Left ventricle myocardium inferior (tissue), 1 donor: ENCODE measurements at places on chromosomes 3 and 15.

DNA sequence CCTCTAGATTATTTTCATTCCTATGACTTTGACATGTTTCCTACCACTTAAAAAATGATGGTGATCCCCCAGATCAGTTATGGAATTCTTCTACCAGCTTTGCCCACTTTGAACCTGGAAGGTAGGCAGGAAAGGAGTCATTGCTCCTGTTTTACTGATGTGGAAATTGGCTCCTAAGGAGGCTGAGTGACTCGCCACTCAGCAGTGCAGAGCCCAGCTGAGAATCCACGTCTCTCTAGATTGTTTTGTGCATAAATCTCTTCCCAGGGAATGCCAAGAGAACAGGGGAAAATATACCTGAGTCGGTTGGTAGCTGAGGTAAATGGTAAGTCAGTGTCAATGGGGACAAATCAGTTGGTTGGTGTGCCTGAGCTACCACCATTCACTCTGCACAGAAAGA lies 4.7 kb downstream of the LTF start:
- DNase-seq: no peak

DNA sequence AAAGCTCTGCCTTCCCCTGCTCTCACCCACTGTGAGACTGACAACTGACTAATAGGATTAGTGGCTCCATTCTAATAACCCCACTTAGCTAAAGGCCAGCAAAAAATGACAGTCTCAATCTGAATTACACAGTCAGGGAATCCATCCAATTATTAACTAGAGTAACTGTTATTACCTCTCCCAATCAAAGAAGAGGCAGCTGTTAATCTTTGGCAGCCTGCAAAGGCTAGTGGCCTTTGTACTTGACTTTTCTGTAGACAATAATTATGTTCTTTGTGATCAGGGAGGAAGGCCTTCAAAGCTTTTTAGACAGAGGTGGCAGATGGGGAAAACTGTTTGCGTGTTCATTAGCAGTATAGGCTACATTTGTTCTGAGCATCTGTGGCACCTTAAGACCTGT lies 177.7 kb downstream of the ISL2 start:
- DNase-seq: no peak

- DNase-seq: no peak
These were observed 35.7 kb downstream of the PYGO1 start for GRCh38 chr15:55552451-55552850.

DNA sequence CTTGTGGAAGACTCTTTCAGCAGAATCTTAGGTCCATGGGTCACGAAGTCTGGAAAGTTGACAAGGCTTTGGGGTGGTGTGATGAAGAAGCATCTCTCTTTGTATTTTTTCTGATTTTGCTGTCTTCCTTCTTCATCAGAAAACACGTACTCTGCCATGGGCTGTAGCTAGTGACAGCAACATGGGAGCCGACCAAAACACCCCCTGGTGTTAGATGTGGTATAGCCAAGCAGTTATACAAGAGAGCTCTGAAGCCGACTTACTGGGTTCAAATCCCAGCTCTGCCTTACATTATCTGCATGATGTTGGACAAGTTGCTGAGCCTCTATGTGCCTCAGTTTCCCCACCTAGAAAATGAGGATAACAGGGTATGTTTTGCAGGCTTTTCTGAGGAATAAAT lies 32.9 kb upstream of the LYZL4 start:
- DNase-seq: no peak

- no peak for DNase-seq
These were observed 140.1 kb upstream of the ZBTB20 start for GRCh38 chr3:115287198-115287597.

DNA sequence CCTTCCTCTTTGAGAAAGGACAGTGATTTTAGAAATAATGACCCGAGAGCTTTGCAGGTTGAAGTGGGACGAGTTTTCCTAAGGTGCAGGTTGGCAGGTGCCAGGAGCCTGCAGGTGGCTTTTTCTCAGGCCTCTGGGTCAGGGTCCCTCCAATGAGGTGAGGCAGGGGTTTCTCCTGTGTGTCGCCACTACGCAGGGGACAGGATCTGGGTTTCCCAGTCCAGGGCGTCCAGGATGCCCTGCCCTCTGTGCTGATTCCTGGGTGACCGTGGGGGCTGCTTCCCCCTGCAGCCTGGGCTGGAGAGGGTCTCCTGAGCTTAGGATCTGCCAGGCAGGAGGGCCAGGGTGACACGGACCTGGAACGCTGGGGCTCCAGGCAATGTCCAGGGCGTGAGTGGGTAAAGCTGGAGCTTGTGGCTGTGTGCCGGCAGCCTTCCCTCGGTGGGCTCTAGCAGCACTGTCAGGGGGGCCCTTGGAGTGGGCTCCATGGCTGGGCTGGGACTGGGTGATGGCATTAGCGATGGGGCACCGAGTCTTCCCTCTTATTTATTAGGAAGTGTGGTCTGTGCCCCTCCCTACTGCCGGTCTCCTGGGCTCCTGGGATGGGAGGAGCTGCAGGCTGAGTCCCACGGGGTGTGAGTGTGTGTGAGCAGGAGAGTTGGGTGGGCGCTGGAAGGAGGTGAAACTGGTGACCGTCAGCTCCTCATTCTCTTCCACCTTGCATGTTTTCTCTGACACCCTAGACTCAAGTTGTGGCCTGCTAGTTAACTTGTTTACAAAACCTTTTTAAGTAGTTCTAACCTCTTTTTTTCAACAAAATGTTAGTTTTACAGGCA lies 1.8 kb downstream of the APBA2 start:
- no peak for DNase-seq

DNA sequence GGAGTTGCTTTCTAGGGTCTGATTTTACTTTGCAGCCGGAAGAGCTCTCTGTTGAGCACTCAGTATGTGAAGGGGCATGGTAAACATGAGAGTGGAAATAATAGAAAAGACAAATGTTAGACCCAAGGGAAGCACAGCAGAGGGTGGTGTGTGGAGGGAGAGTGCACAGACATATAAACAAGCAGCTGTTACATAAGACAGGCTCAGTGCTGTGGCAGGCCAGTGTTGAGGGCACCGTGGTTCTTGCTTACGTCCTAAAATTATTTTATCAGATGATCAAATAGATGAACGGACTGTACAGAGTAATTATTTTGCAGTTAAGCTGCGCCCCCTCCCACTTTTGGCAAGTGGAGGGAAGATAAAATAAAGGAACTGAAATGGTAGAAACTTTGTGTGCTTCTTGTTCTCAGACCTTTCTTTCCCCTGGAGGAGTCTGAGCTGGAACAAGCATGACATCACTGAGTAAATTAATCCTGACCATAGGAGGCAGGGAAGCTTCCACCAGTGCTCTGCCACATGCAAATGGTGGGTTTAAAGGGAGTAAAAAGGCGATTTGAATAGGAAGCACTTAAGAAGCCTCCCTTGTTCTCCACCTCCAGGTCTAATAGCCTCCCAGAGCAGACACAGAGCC lies 205.6 kb downstream of the IL20RB start:
- DNase-seq: no peak

- no peak for DNase-seq
These were observed 253.4 kb downstream of the LPP start for GRCh38 chr3:188407158-188407880.

DNA sequence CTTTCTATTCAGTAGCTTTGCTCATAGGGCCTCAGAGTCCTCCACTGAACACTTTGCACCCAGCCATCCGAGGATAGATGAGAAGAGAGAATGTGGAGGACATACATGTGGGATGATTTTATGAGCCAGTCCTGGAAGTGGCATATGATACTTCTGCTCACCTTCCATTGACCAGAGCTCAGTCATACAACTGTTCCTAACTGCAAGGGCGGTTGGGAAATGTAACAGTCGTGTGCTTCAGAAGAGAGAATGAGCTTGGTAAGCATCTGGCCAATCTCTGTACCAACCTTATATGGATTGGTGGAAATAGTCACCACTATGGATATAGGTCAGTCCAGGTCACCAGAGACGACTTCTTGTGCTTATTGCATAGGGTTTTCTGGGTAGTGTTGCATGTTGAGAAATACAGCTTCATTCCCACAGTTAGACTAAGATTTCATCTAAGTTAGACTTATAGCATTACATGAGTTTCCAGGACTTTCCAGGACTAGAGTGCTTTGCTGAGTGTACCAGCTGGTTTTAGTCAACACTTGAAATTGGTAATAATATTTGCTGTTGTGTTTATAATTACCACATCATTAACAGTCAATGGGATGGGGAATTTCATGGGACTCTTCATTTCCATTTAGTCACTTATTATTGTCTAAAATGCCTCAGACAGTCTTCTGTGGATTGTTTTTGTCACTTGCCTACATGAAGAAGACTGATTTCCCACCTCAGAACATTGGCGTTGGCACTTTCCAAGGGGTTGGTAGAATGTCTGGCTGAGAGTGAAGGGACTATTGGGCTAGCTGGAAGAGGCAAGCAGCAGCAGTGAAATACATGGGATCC lies 214.5 kb upstream of the ROPN1 start:
- DNase-seq: no peak

- DNase-seq: no peak
These were observed 94.3 kb upstream of the C3orf80 start for GRCh38 chr3:160130950-160131349.

GRCh38 chr15:96184297-96184696 lies 146.2 kb upstream of the NR2F2 start:
- DNase-seq: no peak

GRCh38 chr15:91186904-91187656 lies 87.0 kb downstream of the SV2B start:
- no peak for DNase-seq

DNA sequence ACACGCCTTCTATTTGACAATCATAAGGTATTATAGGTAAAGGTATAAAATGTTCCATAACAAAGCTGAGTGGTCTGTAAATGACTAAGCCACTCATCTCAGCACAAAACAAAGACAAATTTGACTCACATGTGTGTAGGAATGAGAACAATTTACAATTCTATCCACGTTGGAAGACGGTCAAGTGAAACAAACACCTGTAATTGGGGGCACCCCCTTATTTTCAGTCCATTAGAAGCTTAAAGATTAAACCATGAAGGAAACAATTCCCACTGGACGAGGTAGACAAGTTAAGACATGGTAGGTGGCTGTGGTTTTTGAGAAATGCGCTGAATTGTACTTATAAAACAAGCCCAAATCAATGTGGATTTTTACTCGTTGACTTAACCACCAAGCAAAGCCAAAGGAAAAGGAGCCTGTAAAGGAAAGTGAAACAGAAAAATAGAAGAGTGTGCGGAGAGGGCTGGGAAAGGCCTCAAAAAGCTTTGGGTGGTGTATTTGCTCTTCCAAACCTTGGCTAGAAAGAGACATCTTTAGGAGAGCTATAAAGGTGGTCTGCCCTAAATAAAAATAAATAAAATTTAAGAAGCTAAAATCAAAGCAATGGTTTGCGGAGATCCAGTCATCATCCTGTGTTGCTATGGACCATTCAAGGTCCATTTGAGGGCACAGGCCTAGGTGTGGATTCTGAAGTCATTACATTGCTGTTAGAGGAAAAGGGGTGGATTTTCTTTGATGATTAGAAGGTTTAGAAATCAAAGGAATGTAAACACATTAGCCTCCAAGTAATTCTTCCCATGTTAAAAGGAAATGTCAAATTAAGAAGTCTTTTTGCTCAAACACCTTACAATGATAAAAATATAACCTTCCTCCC lies 135.0 kb downstream of the TFG start:
- no peak for DNase-seq

GRCh38 chr15:100230784-100231183 lies 111.0 kb downstream of the ADAMTS17 start:
- no peak for DNase-seq

GRCh38 chr15:71272932-71273331 lies 157.7 kb downstream of the THSD4 start:
- no peak for DNase-seq

- no peak for DNase-seq
These were observed 201.7 kb upstream of the MLF1 start for GRCh38 chr3:158369279-158369678.

- DNase-seq: no peak
These were observed 29.7 kb upstream of the IREB2 start for GRCh38 chr15:78408355-78408640.

GRCh38 chr3:96083610-96084009 lies 730.8 kb upstream of the EPHA6 start:
- DNase-seq: no peak

GRCh38 chr3:106381286-106381938 lies 512.6 kb upstream of the CBLB start:
- DNase-seq: no peak

DNA sequence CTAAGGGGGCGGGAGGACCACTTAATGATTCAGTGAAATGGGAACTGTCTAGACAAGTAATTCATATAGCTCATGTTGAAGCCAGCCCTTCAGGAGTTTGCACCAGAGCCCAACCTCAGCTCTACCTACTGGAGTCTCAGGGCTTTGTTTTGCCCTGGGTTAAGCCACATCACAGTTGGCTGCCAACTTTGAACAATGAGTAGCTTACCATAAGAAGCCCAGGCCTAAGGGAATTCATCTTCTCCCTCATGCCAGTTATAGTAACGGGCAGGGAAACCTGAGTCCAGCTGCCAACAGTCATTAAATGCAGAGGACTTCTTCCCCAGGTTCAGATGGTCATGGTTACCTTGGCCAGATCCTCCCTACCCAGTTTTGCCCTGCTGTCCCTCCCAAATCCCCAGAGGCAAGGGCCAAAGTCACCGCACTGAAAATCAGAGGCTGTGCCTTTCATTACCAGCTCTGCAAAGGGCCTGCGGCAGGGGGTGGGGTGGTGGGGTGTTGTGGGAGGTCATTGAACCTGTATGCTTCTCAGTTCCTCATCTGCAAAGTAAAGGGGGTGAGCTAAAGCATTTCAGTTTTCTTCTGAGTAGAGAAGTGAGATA lies 302.2 kb upstream of the NR2E3 start:
- DNase-seq: no peak

GRCh38 chr15:39730552-39730951 lies 52.1 kb downstream of the FSIP1 start:
- no peak for DNase-seq

DNA sequence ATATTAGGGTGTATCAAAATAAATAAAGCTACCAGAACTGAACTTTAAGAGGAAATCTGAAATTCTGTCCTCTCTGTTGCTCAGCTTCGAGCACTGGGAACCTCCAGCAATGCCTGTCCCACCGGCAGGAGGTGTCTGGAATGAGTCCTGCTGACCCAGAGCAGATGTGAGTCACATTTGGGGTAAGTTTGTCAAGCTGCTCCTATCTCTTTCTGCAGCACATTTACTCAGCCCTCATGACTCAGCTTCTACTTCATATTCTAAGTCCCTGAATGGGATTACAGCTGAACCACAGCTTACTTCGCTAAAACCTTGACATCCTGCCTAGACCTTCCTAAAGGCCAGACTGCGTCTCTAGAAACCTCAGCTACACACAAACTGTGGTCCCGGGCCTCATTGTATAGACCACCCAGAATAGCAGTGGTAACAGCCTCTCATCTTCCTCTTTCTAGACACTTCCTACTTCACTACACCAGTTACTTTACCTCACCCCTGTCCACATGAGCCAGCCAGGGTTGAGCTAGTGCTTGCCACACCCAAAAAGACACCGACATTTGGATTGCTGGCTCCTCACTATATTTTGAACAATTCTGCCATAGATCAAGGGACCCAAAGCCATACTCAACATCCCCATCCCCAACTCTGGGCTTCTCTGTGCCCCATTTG lies 109.6 kb upstream of the TMCO5A start:
- no peak for DNase-seq

DNA sequence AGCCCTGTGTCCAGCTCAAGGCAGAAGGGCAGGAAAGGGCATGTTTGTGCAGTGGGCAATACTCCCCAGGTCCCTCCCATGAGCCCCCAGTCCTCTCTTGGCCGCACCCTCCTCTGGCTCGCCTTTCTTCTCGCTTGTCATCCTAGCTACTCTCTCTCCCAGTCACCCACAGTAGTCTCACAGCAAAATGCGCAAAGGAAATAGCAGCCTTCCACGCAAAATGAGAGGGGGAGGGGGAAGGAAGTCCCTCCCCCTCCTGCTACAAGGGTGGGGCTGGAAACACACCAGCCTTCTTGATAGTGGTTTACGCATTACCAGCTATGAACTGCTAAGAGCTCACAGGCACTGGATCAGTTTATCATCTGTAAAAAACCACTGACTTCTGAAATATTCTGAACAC lies 83.8 kb downstream of the GADL1 start:
- DNase-seq: peak; percentile 12
